Midbrain (tissue), 1 donor: ENCODE measurements at places on chromosomes 1 and 21.

GRCh38 chr1:179871940-179872339, 5.7 kb downstream of the TOR1AIP2 start:
- DNase-seq = no peak

- no peak for DNase-seq
These were observed 122.3 kb downstream of the TGFB2 start for GRCh38 chr1:218467101-218468072.

GRCh38 chr1:113394043-113394862, 3.9 kb downstream of the MAGI3 start:
- no peak for DNase-seq

DNA sequence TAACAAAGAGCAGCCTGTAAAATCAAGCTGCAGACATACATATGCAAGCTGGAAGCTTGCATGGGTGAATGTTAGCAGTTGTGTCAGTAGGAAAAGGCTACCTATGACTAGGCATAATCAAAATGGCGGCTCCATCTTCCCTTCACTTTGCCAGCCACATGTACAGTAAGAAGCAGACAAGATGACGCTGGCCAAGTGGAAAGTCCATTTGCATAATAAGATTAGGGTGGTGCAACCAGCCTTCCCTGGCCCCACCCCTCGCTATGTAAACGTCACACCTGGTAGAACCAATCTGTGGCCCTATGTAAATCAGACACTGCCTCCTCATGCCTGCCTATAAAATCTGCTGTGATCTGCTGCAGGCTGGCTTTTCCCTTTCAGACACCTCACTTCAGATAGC, 171.9 kb upstream of the USP25 start:
- DNase-seq = no peak

GRCh38 chr1:116130356-116130755, 19.2 kb downstream of the MAB21L3 start:
- no peak for DNase-seq

DNA sequence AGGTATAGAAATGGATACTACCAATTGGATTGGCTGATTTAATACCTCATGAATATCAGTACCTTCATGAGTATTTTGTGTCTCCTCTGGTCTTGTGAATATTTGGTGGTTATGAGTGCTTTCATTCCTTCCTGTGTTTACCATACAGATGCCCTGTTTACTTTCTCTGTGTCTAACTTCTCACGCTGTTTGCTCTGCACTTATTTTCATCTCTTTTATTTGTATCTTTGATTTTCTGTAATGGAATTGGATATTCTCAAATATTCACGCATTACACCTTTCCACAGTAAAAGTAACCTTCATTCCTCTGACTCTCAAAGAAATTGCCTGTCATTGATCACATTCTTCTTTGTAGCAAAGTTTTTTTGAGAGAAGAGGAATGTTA, 16.8 kb downstream of the CNST start:
- DNase-seq = no peak
